ENCODE measurements at places on chromosomes 11 and 22.

DNA sequence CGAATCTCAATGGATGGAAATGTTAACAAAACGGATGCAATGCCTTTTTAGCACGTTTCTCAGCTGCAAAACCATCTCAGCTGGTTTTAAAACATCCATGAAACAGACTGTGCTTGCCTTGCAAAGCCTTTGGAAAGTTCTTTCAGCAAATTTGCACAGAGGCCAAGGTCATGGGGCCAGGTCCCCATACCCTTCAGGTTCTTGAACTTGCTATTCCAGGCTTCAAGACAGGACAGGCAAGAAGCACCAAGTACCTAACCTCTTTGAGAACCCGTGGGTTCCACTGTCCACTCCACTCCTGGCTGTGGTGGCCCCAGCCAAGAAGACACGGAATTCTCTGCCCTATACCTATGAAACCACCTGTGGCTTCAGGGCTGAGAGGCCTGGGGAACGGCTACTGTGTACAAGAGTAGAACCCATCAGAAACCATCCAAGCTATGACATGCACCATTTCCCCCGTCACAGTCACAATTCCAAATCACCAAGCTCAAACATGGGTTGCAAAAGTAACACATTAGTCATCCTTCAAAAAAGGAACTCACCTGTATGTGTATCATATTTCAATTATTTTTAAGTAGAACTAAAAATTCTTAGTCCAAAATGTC lies 17.0 kb downstream of the TNKS1BP1 start:
- no peak for DNase-seq

DNA sequence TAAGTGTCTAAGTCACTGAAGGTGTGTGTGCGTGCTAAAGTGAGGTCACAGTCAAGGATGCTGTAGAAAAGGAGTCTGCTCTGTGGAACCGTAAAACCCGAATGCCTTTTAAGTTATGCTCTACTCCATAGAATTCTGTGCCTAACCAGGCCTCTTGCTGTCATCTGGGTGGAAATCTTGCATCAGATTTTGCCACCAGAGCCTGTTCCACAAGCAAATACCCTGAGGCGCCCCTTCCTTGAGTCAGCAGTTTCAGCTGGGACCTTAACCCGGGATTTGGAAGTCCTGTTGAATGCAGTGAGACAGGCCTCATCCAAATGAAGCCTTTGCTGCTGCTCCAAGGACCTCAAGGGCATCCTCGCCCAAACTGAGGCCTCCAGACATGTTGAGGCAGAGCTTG lies 109.8 kb downstream of the WNT11 start:
- DNase-seq = no peak

- DNase-seq = no peak
These were observed 154.6 kb downstream of the BRD1 start for GRCh38 chr22:49673048-49673447.

- DNase-seq = no peak
These were observed 494.5 kb downstream of the BRD1 start for GRCh38 chr22:49333206-49333605.

GRCh38 chr11:36090356-36091109 lies 146.7 kb downstream of the LDLRAD3 start:
- no peak for DNase-seq

DNA sequence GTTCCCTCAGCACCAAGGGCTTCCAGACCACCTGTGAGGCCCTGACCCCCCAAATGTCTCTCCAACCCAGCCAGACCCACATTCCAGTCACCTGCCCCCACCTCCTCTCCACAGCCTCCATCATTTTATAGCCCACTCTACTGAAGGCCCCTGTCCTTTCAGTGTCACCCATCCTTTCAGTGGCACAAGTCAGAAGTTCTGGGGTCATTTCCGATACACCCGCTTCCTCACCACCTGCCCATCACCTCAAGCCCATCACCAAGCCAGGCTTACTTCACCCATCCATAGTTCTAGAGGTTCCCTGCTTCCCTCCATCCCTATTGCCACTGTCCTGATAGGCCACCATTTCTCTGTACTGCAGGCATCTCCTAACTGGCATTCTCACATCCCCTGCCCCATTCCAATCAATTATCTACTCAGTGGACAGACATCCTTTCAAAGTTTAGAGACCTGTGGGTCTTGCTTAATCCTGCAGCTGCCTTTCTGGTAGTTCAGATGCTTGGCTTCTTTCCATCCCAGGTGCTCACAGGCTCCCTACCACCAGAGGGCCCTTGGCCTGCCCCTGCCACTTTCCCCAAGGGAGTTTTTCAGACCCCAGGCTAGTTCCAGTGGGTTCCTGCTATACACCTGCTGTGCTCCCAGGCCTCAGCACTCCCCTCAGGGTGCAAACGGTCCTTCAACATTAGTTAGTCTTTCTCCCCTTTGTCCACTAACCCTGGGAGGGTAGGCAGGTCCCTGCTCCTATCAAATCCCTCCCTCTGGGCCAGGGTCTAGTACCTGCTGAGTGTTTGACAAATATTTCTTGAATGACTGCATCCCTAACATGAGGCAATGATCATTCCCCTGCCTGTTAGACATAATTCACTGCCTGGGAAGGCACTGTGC lies 7.6 kb downstream of the KCNQ1OT1 start:
- no peak for DNase-seq

- DNase-seq = no peak
These were observed 161.5 kb upstream of the MTMR2 start for GRCh38 chr11:96085319-96085930.

- DNase-seq = no peak
These were observed 18.4 kb upstream of the PICALM start for GRCh38 chr11:86087256-86087655.

DNA sequence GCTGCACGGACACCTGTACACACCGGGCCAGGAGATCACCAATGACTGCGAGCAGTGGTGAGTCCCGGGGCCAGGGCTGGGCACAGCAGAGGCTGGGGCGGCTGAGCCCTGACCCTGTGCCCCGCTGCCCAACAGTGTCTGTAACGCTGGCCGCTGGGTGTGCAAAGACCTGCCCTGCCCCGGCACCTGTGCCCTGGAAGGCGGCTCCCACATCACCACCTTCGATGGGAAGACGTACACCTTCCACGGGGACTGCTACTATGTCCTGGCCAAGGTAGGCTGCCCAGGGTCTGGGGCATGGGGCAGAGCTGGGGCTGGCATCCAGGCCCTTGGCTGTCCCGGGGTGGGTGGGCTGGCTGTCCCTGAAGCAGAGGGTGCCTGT lies 7.7 kb downstream of the MUC2 start:
- no peak for DNase-seq

- no peak for DNase-seq
These were observed 10.7 kb downstream of the LRFN4 start for GRCh38 chr11:66867425-66868040.

- DNase-seq = no peak
These were observed 234.8 kb downstream of the CASP12 start for GRCh38 chr11:104663190-104664140.

DNA sequence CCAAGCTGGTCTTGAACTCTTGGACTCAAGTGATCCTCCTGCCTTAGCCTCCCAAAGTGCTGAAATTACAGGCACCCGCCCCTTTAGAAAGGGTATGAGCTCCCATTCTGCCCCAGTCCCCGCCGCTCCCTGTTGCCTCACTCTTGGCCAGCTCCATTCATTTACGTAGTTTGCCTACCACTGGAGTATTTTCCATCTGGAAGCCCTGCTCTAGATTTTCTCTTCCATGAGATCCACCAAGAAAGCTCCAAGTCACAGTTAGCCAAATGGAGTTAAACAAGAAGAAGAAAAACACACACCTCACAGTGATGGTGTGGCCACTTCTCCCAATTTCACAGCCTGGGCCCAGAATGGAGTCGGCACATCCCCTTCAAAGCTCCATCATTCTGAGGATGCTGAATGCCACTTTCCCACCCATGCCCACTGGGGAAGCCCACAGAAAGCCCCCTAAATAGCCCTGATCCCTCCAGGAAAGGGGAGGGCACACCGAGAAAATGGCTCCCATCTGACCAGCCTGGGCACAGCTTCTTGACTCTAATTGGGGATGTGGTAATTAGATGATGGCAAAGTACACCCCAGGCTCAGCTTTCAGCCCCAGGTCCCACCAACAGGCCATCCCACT lies 381.2 kb downstream of the MN1 start:
- DNase-seq = no peak

GRCh38 chr11:65381716-65382032 lies 772 bp downstream of the SLC25A45 start:
- no peak for DNase-seq

DNA sequence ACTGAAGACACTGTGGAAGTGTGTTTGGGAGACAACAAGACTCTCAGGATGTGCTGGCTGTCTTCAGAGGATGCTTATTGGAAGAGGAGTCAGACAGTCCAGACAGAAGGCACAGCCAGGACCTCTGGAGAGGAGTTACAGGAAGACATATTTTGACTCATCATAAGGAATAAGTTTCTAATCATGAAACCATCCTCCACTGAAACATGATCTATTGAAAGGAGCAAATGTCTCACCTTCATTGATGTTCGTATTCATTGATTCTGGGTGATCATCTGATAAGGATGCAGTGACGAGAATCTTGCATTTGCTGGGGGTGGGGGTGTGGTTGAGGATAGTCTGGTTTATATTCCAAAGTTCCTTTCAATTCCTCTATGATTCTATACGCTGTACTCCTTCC lies 2.5 kb upstream of the CXCR5 start:
- DNase-seq = no peak

- DNase-seq = no peak
These were observed 154.7 kb downstream of the C11orf91 start for GRCh38 chr11:33545931-33546330.

DNA sequence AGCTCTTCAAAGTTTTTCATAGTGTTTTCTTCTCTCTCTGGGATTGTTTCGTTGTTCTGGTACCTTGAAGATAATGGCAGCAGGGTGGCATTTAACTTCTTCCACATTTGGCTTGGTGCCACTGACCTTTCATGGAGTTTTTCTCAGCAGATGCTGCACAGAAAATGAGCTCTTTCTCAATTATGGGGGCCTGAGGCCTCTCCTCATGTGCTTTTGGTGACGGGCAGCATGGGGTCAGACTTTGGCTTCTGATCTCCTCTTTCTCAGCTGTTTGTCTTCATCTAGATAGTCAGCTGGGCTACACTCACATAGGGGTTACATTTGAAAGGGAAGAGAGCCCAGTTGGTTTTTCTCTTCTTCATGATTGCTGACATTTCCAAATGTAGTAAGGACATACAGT lies 76.3 kb downstream of the FAT3 start:
- DNase-seq = no peak

DNA sequence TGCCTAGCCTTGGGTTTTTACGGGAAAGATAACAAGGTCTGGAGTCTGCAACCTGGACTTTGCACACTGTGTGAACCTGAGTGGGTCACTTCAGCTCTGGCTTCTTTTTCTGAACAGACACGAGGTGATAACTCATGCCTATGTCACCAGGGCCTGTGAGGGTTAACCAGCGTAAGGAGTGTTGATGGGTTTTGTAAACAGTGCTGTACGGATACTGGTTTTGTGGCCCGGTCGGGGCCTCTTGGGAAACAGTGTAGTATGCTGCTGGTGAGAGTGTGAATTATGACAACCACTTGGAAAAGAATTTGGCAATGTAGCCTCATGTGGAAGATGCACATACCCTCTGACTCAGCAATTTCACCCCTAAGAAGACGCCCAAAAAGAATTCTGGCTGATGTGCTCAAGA lies 266.8 kb downstream of the MN1 start:
- no peak for DNase-seq

- DNase-seq = no peak
These were observed 780 bp downstream of the TRIM44 start for GRCh38 chr11:35663408-35663702.

DNA sequence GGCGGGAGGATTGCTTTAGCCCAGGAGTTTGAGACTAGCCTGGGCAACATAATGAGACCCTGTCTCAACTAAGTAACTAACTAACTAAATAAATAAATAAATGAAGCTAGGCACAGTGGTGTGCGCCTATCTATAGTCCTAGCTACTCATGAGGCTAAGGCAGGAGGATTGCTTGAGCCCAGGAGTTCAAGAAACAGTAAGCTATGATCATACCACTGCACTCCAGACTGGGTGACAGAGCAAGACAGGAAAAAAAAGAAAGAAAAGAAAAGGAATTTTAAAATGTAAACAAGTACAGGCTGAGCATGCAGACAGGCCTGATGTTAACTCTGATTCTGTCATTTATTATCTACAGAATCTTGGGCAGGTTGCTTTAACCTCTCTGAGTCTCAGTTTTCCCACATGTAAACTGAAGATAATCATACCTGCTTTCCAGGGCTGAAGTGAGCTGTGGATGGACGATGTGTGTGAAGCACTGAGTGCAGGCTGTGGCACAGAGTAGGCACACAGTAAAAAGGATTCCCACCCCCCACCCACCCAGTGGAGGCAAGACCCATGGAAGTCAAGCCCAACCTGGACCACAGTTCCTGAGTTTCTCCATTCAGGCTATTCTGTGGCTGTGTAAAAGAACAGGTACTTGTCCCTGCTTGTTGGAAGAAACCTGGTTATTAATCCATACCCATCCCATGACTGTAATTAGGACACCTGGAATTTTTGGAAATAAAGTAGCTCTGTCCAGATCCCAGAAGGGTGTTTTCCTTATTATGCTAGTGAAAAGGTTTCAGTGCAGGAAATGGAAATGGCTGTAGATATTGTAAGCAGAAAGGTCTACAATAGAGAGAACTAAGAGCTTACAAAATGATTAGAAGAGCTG lies 18.7 kb upstream of the SCUBE2 start:
- DNase-seq = no peak

GRCh38 chr11:68531129-68531693 lies 70.7 kb downstream of the PPP6R3 start:
- no peak for DNase-seq

DNA sequence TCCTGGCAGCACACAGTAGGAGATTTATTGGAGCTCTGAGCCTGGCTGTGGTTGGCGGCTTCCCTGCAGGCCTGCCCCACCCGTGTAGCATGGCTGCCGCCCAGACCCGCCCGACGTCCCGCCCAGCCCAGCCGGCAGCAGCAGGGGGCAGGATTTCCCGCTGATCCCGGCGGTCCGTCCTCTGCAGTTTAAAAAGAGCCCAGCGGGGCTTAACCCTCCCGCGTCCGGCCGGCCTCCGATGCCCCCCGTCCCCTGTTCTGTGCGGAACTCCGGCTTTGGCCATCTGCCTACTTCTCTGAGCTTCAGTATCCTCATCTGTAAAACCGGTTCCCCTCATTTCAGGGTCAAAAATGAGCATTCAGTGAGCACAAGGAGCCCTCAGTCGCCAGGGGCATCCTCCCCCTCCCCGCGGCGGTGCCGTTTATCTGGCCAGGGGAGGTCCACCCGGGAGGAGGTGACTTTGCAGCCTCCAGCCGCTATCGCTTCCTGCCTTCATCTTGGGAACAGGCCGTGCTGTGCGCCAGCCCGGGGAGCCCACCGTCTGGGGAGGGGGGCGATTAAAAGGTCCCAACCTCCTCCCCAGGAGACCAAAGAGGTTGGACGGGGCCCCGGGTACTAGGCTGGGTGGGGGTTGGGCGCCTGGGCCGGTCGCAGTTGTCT lies at the start of gene GAS2L1:
TSS of gene GAS2L1 (plus strand) at position 476 of the 660 bp plus-strand sequence. CDS start 1,456 bp downstream, outside the sequence.
- DNase-seq = peak; percentile 20

GRCh38 chr11:86511086-86511551 lies 136.4 kb downstream of the CCDC81 start:
- DNase-seq = no peak

GRCh38 chr11:64231546-64231945 lies 1.2 kb downstream of the DNAJC4 start:
- DNase-seq = no peak

GRCh38 chr11:8192016-8192895 lies 23.4 kb upstream of the RIC3 start:
- DNase-seq = peak; percentile 36
